Activated T-cell treated with anti-CD3 and anti-CD28 coated beads, Interleukin-2, amount 50 U/mL, for 72 hours (primary cell): ENCODE measurements at places on chromosomes 4 and X. TPM values are rescaled to one million over a fixed set of nuclear protein-coding genes. Genes with fewer than 3 reads are reported as not detected.

- peaks cover 1% of the 10 kb centered on the region for H3K36me3 ChIP-seq
- no peak overlapping the region for H3K4me3 ChIP-seq
- no peak for DNase-seq
- H3K27me3 ChIP-seq, result peaks cover 24% of the 10 kb centered on the region
- no peaks in the 10 kb centered on the region for H3K4me1 ChIP-seq
Measured at GRCh38 chr4:26220696-26221095, 100.1 kb upstream of the RBPJ start.

GRCh38 chr4:59956366-59956765 lies 1243.8 kb upstream of the ADGRL3 start:
- DNase-seq, result no peak
- no peak overlapping the region for H3K4me3 ChIP-seq
- H3K27me3 ChIP-seq, result no peaks in the 10 kb centered on the region

GRCh38 chrX:13418126-13419097 lies 98.6 kb upstream of the ATXN3L start:
- H3K27me3 ChIP-seq, result peaks cover 44% of the 10 kb centered on the region
- peak; percentile 12 for DNase-seq
- H3K36me3 ChIP-seq, result peaks cover 4% of the 10 kb centered on the region
- no peak overlapping the region for H3K27ac ChIP-seq

GRCh38 chr4:79748835-79749234 lies 324.2 kb downstream of the ANTXR2 start:
- no peak overlapping the region for H3K27ac ChIP-seq
- no peaks in the 10 kb centered on the region for H3K36me3 ChIP-seq
- no peaks in the 10 kb centered on the region for H3K4me1 ChIP-seq
- DNase-seq, result no peak
- H3K4me3 ChIP-seq, result no peak overlapping the region

DNA sequence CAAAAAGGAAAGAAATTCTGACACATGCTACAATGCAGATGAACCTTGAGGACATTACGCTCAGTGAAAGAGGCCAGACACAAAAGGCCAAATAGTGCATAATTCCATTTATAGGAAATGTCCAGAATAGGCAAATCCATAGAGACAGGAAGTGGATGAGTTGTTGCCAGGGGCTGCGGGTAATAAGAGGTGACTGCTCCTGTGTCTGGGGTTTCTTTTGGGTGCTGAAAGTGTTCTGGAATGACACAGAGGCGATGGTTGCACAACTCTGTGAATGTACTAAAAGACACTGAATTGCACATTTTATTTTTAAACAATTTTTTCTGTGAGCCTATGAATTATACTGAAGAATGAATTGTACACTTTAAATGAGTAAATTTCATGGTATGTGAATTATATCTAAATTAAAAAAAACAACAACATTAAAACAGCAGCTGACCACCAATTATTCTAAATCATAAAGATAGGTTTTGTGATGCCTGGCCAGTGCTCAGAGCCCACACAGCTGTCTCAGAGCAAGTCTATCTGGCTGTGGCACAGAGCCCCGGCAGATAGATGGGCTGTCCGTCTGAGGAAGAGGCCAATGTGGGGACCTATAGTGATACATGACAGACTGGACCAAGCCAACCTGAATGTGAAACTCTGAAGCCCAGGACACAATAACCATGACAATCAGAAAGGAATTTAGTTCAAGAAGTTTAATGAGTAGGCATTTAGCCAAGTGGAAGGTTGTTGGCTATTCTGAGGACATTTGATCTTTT lies 23.5 kb upstream of the IRAK1 start:
- H3K36me3 ChIP-seq, result peaks cover 7% of the 10 kb centered on the region
- DNase-seq, result no peak
- H3K27me3 ChIP-seq, result peaks cover 25% of the 10 kb centered on the region
- peaks cover 24% of the 10 kb centered on the region for H3K4me1 ChIP-seq
- H3K27ac ChIP-seq, result peak overlapping the region; percentile 46
- no peak overlapping the region for H3K4me3 ChIP-seq

GRCh38 chr4:85084371-85085094 lies 118.0 kb upstream of the WDFY3 start:
- H3K27me3 ChIP-seq, result no peaks in the 10 kb centered on the region
- no peaks in the 10 kb centered on the region for H3K36me3 ChIP-seq
- H3K27ac ChIP-seq, result no peak overlapping the region

GRCh38 chrX:130836447-130836846 lies 66.6 kb downstream of the ENOX2 start:
- H3K36me3 ChIP-seq, result no peaks in the 10 kb centered on the region
- H3K4me3 ChIP-seq, result no peak overlapping the region
- no peaks in the 10 kb centered on the region for H3K4me1 ChIP-seq
- no peak overlapping the region for H3K27ac ChIP-seq
- DNase-seq, result no peak

- no peaks in the 10 kb centered on the region for H3K27me3 ChIP-seq
- no peaks in the 10 kb centered on the region for H3K4me1 ChIP-seq
- H3K4me3 ChIP-seq, result no peak overlapping the region
- DNase-seq, result no peak
- no peak overlapping the region for H3K27ac ChIP-seq
Measured at GRCh38 chr4:28444886-28445496, 1584.3 kb downstream of the STIM2 start.

GRCh38 chrX:153857348-153857903 lies 27.1 kb upstream of the PDZD4 start:
- DNase-seq, result no peak
- peaks cover 10% of the 10 kb centered on the region for H3K4me1 ChIP-seq
- H3K36me3 ChIP-seq, result no peaks in the 10 kb centered on the region
- no peak overlapping the region for H3K4me3 ChIP-seq
- peaks cover 60% of the 10 kb centered on the region for H3K27me3 ChIP-seq
- H3K27ac ChIP-seq, result no peak overlapping the region

- no peaks in the 10 kb centered on the region for H3K4me1 ChIP-seq
- no peaks in the 10 kb centered on the region for H3K27me3 ChIP-seq
- H3K27ac ChIP-seq, result no peak overlapping the region
- H3K36me3 ChIP-seq, result no peaks in the 10 kb centered on the region
- H3K4me3 ChIP-seq, result no peak overlapping the region
Measured at GRCh38 chr4:56743550-56743949, 62.5 kb upstream of the HOPX start.

DNA sequence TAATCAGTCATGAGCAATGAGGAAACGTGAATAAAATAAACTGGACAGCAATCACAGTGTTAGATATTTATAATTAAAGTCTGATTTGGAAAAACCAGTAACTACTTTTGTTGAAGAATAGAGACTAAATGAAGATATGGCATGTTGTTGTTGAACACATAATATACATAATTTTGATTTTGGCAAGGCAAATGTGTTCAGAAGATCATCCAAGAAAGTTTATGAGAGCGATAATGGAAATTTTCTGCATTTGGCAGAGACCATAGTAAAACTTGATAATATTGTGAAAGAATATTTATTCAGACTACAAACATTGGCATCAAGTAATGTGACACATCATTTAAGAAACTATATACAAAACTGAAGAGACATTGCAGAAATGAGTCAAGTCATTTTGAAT lies 620.7 kb downstream of the TMA16 start:
- H3K4me1 ChIP-seq, result no peaks in the 10 kb centered on the region
- H3K27ac ChIP-seq, result no peak overlapping the region
- no peak overlapping the region for H3K4me3 ChIP-seq
- H3K36me3 ChIP-seq, result no peaks in the 10 kb centered on the region
- DNase-seq, result no peak

DNA sequence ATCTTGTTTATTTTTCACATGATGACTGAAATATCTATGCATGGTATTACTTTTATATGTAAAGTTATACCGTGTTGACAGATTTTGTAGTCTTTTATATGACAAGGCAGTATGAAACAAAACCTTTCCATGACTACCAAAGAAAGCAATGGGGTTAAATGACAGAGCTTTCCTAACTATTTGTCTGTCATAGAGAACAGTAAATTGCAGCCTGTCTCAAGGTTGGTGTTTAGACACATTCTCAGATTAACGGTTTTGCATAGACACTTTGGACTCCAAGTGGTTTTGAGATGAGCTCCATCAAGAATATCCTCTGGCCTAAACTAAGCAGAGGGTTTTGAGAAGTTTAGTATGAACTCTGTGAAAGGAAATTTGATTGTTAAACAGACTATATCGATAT lies 180.7 kb upstream of the TENM3 start:
- DNase-seq, result no peak
- H3K4me1 ChIP-seq, result no peaks in the 10 kb centered on the region
- H3K36me3 ChIP-seq, result no peaks in the 10 kb centered on the region
- no peak overlapping the region for H3K4me3 ChIP-seq

DNA sequence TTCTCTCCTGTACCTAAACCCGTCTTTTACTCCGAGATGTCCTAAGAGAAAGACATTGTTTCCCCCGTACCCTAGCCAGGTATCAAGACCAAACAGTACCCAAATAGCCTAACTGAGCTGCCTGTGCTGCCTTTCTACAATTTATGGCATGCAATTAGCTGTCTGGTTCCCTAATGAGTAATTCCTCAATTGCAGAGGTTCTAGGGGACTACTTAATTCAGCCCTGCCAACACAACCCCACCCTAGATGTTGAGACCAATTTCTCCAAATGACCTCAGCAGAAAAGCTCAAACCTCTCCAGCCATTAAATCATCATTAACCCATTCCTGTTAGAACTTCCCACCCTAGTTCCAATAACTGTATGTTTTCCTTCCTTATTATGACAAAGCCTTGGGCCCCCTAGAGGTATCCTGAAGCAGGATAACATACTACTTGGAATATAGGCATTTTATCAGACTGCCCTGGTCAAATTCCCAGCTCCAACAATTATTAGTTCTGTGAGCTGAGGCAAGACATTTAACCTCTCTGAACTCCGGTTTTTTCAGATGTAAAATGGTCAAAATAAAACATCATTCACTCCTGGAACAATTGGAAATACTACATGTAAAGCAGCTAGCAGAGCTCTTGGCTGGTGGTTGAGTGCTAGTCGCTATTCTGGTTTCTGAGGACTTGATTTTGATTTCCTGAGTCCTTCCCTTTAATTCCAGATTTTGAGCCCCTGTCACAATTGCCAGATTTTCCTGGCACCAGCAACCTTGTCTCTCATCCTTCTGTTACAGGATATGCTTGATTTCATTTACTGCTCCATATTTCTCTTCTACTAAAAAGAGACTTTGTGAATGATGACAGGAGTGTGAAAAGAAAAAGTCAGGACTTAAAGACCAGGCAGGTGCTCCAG lies 244.6 kb upstream of the TENM3 start:
- no peak overlapping the region for H3K27ac ChIP-seq
- H3K4me3 ChIP-seq, result no peak overlapping the region
- H3K4me1 ChIP-seq, result no peaks in the 10 kb centered on the region
- no peaks in the 10 kb centered on the region for H3K27me3 ChIP-seq
- no peaks in the 10 kb centered on the region for H3K36me3 ChIP-seq

DNA sequence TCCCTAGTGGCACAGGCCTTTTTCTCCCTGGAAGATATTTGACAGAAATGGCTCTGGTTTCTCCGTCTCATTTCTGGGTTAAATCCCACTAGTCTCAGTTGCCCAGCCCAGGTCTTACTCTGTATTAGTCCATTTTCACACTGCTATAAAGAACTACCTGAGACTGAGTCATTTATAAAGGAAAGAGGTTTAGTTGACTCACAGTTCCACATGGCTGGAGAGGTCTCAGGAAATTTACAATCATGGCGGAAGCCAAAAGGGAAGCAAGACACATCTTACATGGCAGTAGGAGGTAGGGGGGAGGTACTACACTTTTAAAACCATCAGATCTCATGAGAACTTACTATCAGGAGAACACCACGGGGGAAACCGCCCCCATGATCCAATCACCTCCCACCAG lies 81.9 kb downstream of the FHDC1 start:
- no peak for DNase-seq
- H3K27me3 ChIP-seq, result no peaks in the 10 kb centered on the region
- H3K36me3 ChIP-seq, result no peaks in the 10 kb centered on the region
- H3K4me1 ChIP-seq, result no peaks in the 10 kb centered on the region

DNA sequence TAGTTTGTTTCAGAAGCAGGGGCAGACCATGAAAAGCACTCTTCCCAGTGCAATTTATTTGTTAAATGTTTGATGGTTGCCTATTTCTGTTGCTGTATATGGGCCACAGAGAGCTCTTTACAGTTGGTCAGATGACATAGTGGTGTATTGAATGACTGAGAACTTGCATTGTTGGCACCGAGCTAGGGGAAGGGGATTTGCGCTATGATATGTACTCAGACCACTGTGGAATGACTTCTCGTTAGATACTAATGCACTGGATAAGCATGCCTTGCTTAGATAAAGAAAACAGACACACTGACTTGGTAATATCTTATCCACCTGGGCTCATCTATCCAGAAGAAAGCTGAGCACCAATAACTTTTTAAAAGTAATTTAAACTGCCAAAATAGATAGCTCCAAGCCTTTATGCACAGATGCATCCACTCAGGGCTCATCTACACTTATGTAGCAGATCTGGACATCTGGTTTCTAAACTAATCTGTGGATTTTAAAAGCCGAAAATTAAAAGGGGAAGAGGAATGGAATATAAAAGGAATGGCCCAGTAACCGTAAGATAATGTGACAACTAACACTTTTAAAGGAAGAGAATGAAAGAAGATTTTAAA lies 132.7 kb downstream of the GATB start:
- no peak for DNase-seq
- no peaks in the 10 kb centered on the region for H3K4me1 ChIP-seq
- no peak overlapping the region for H3K27ac ChIP-seq
- H3K4me3 ChIP-seq, result no peak overlapping the region

DNA sequence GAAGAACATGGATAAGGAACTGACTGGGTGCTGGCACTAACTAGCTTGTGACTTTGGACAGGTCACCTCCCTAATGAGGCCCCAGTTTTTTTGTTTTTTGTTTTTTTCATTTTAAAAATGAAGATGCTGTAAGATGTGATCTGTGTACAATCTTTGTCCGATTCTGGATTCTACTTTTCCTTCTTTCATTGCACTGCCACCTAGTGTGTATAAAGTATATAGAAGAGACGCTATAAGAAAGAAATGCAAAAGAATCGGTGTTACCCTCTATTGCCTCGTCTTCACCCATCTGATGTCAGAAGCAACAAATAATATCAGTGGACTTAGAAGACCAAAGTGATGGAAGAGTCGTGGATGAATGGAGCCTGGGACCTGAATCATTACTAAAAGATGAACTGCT lies 58.6 kb upstream of the P2RY10 start:
- H3K27ac ChIP-seq, result peak overlapping the region; percentile 30
- no peaks in the 10 kb centered on the region for H3K4me1 ChIP-seq
- no peaks in the 10 kb centered on the region for H3K36me3 ChIP-seq
- peak overlapping the region; percentile 66 for H3K4me3 ChIP-seq
- DNase-seq, result no peak

GRCh38 chrX:45077748-45078424 lies 122.8 kb downstream of the DIPK2B start:
- peaks cover 50% of the 10 kb centered on the region for H3K4me1 ChIP-seq
- H3K27ac ChIP-seq, result peak overlapping the region; percentile 84
- peaks cover 23% of the 10 kb centered on the region for H3K36me3 ChIP-seq
- no peaks in the 10 kb centered on the region for H3K27me3 ChIP-seq
- peak overlapping the region; percentile 84 for H3K4me3 ChIP-seq

Gene CLDN34
- total RNA-seq, result not detected

Gene TMPRSS11D
- total RNA-seq, result not detected

Gene CDX4
- not detected for total RNA-seq

Gene TBX22
- not detected for total RNA-seq

Gene AKAP14
- not detected for total RNA-seq

Gene LANCL3
- 0.02 TPM for total RNA-seq

Gene USP27X
- 2.1 TPM for total RNA-seq

Gene COX7B2
- total RNA-seq, result not detected
